ENCODE measurements at places on chromosomes 7 and 10.

- DNase-seq = no peak
Measured at GRCh38 chr10:13759168-13759567, 172.4 kb downstream of the PRPF18 start.

GRCh38 chr7:148485618-148486017, 104.9 kb upstream of the C7orf33 start:
- DNase-seq = no peak

DNA sequence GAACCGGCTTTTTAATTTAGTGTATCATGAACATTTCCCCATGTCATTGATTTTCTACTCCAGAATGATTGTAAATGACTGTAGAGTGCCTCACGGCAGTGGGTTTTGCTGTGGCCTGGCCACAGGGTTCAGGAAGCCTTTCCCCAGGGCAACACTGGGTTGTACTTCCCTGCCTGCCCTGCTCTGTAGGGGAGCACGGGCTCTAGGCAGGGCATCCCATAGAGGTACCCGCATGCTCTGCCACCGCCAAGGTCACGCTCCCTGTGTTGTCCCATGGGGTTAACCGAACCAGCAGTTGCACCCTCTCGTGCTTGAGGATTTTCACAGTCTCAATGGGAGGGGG, 63.8 kb downstream of the BPGM start:
- DNase-seq = no peak

DNA sequence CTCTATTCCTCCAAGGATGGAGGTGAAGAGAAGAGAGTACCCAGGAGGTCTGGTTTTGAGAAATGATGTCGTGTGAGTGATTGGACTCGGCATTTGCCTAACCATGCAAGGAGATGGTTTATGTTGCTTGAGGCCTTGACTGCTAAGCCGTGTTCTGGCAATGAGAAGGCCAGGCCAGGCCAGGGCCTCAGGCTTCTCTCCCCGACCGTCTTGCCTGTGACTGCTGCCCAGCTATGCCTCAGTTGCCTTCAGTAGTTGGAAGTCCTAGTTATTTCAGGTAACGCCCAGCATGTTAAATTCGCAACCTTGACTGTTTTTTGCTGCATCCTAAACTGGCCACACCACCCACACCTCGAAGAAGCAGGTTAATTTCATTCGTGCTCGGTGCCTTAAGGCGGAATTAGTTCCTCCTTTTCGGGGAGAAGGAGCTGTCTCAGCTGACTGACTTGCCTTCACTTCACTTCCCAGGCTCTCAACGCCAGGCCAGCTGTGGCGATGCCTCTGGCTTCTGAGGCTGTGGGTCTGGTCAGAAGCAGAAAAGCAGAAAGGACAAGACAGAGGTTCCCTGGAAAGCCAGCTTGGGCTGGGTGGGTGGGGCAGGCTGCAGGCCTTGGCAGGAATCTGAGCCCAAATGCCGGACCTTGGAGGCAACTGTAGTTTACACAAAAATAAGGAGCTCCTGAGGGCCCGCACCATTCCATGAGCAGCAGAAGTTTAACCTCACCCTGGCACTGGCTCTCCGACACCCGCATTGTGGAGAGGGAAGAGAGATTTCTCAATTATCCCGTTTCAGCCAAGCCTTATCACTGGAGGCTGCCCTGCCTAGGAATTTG, 61.9 kb upstream of the SAMD8 start:
- no peak for DNase-seq

DNA sequence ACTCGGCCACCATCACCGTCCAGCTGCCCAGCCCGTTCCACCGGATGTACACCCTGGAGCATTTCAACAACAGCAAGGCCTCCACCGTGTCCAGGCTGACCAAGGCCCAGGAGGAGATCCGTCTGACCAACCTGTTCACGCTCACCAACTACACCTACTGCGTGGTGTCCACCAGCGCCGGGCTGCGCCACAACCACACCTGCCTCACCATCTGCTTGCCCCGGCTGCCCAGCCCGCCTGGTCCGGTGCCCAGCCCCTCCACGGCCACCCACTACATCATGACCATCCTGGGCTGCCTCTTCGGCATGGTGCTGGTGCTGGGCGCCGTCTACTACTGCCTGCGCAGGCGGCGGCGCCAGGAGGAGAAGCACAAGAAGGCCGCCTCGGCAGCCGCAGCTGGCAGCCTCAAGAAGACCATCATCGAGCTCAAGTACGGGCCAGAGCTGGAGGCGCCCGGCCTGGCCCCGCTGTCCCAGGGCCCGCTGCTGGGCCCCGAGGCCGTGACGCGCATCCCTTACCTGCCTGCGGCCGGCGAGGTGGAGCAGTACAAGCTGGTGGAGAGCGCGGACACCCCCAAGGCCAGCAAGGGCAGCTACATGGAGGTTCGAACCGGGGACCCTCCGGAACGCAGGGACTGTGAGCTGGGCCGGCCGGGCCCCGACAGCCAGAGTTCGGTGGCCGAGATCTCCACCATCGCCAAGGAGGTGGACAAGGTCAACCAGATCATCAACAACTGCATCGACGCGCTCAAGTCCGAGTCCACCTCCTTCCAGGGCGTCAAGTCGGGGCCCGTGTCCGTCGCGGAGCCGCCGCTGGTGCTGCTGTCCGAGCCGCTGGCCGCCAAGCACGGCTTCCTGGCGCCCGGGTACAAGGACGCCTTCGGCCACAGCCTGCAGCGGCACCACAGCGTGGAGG, 75.8 kb downstream of the ELFN1 start:
- DNase-seq = no peak

GRCh38 chr7:158125091-158125490, 462.5 kb downstream of the PTPRN2 start:
- DNase-seq = no peak

DNA sequence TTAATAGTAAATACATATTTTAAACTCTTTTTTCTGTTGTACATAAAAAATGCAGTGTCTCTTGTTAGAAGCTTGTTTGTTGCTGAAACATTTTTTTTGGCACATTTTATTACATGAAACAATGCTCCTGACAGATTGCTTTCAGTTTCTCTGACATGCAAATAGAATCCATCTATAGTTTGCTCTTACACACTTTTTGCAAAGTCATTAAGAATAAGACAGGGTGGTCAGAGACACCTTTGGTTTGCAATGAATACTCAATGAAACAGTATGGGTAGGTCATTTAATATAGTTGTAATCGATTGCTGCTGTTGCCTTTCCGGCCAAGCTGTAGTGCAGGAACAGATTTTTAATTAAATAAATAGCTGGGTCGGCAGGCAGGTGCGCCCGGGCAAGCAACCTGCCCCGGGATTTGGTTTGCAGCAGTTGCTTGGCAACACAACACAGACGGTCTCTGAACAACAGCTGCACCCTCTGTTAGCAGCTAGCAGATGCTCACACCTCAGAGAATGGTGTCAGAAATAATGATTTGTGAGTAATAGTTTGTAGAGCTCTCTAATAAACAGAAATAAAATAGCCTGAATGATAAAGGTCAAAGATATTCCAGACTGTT, 115.7 kb upstream of the CACNA2D1 start:
- DNase-seq = no peak

DNA sequence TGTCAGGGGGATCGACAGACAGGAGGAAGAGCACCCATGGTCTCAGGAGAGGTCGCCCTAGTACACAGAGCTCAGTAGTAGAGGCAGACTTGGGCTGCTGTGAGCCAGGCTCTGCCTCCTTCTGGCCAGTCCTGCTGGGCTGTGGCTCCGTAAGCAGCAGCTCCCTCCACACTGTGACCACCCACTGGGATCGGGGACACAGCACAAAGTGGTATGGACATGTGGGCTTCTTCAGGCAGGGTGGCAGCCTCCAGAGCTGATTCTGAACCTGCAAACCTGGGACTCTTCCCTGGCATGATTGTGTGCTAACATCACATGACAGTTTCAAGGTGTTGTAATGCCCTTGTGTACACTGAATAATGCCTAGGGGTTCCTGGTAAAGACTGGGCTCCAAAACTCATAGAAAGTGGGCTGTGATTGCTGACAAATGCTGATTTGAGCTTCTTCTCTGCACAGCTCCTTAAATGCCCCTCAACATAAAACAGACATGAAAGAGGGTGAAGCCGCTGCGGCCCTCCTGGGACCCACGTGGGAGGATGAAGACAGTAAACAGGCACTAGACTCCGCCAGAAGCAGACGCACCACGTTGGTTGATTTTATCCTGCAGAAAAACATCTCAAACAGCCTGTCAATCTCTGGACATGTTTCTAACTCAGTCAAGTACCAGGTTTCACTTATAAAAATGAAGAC, 76.7 kb downstream of the GPR26 start:
- no peak for DNase-seq

DNA sequence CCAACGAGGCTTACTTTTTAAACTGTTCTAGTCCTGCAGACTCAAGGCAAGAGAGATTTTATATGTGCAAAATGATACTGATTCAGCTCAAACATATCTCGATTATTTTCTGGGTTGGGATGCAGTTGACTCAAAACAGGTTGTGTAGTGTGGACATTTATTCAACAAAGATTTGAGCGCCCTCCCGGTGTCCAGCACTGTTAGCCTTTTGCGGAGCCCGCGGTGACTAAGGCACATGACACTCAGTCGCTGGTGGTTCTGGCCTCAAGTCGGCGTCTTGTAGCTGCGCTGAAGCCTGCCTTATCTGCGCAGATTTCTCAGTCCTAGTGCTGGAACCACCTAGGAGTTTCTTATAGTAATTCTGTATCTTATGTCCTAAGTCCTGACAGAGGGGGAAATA, 938 bp upstream of the CADPS2 start:
- DNase-seq = no peak

DNA sequence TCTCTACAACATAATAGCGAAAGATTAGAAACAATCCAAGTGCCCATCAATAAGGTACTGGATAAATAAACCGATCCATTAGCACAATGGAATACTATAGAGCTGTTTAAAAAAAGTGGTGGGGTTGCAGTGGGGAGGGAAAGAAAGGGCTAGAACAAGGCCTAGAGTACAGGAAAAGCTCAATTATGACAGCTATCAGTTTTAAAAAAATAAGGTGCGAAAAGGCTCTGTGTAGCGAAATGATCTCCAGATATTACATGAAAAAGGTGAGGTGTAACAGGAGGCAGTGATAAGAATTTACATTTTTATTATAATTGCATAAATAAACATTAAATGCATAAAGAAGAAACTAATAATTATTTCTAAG, 30.8 kb downstream of the CYTH3 start:
- DNase-seq = no peak

DNA sequence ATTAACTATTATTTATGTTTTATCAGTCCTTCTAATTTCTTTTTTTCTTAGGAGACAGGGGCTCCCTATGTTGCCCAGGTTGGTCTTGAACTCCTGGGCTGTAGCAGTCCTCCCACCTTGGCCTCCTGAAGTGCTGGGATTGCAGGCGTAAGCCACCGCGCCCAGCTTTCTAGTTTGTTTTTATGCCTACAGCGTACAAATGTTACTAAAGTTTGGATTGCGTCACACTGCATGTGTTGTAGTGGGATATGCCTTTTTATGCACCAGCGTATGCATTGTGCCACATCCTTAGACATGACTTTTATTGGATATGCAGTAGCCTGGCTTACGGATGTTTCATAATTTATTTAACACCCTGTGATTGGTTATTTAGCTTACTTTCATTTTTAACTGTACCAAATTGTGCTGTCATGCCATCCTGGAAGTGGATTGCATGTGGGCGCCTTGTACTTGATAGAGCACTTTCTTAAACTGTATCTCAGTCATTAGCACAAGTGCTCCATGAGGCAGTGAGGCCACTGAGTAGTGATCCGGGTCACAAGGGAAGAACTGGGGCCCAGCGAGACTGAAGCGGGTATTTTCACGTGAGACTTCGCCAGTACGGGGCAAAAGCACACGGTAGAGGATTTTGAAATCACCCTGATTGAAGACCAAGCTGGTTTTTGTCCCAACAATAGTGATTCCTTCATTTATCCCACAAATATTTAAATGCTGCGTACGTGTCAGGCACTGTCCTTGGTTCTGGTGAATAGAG, 165.0 kb downstream of the MGMT start:
- DNase-seq = no peak

GRCh38 chr7:115701141-115701540, 329.4 kb downstream of the TFEC start:
- no peak for DNase-seq

GRCh38 chr7:117385363-117386109, 41.8 kb downstream of the ASZ1 start:
- no peak for DNase-seq

- DNase-seq = no peak
Measured at GRCh38 chr10:4786043-4786839, 39.8 kb upstream of the AKR1E2 start.
